ENCODE measurements at places on chromosomes 1 and 21.

DNA sequence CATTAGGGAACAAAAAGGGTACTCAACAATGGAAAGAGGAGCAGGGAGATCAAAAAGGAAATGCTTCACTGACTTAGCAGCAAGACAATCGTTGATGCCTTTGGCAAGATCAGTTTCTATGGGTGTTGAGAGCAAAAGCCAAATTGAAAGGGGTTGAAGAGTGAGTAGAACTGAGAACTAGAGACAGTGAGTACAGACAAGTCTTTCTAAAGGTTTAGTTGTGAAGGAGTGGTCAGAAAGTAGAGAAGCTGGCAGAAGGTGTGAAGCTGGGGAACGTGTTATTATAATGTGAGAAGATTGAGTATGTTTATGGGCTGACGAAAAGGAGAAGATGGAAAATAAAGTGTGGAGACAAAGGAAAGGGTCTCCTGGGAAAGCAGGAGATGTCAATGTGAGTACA lies 221.2 kb upstream of the USP25 start:
- no peak for DNase-seq

DNA sequence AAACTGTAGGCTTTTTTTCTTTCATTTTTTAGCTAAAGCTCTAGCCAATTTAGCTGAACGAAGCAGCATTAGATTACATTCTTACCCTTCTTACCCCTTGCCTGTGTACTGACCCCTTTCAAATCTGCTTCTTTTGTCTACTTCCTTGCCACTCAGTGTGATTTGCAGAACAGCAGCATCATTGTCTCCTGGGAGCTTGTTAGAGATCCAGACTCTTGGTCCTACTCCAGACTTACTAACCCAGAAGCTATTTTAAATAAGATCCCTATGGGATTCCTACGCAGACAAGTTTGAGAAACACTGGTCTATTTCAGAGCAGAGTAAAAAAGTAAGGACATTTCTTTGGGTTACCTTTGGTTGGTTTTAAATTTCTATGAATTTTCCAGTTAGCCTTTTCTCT lies 13.8 kb downstream of the LRRC39 start:
- peak; percentile 21 for DNase-seq

DNA sequence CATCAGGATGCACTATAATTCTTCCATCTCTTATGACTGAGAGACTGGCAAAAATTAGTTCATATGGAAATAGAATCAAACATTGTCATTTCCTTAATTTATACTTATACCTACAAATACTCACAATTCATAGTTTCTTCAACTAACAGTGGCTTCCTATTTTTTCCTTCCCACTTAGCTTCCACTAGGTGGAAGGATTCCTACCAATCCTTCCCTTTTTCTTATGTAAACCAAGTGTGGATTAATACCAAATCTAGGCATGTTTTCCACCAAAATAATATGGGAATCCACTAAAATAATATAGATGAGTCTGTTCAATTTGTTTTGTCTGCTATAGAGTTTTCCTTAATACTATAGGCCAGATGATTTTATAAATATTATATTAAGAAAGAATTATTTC lies 1537.1 kb downstream of the PLA2G4A start:
- peak; percentile 17 for DNase-seq

DNA sequence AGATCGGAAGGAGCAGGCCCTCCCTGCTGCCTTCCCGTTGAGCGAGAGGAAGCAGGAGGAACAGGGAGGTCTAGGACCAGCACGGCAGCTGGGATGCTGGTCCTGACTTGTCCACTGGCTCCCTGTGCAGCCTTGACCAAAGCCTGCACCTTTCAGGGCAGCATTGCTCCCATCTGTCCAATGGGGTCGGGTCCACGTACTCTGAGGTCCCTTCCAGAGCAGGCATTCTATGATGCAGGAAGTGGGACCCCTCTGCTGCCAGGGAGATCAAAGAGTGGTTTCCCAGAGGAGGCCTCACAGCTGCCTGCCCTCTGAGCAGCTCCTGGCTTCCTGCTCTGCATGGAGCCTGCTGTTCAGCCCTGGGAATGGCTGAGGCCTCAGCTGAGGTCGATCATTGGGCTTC lies 21.7 kb upstream of the ZNF362 start:
- no peak for DNase-seq

DNA sequence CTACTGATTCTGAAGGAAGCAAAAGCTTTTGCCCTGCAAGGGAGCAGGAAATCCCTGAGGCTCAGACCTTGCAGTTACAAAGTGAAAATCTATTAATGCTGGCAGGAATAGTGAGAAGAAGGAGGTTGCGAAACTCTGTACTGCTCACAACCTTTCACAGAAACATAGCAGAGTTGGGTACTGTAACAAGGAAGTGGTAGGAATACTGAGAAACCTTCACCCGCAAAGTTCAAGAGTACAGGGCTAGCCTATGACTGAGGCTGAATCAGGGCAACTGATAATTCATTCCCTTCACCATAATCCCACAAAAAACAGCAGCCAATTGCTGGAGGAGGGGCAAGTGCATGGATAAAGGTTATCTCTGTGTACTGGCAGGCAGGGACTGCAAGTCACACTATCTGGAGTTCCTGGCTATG lies 23.9 kb upstream of the KCTD3 start:
- no peak for DNase-seq

- DNase-seq: peak; percentile 90
These were observed at the start of gene FHAD1 for GRCh38 chr1:15246960-15247614. TSS of gene FHAD1 (plus strand) at chr1:15247223. CDS start at chr1:15251785, 4,562 bp downstream.

- no peak for DNase-seq
These were observed 17.3 kb downstream of the WDR47 start for GRCh38 chr1:109024646-109025045.

DNA sequence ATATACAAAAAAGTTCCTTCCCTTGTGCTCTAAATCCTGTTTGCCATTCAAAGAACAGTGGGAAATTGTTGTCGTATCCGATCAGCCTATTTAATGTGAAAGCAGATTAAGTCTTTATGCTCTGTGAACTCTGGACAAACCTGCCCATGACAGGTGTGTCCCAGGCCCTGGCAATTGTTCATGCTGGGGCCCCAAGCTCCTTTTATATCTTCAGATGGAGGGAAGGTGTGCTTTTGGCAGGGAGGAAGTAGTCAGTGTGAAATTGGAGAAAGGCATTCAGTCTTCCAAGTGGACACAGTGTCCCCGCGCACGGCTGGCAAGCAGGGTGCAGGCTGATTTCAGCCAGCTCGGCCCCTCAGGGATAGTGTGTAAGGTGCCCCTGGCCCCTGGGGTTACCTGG lies 135.1 kb upstream of the F3 start:
- no peak for DNase-seq

GRCh38 chr1:34684266-34684665 lies 70.6 kb upstream of the GJB5 start:
- peak; percentile 5 for DNase-seq

DNA sequence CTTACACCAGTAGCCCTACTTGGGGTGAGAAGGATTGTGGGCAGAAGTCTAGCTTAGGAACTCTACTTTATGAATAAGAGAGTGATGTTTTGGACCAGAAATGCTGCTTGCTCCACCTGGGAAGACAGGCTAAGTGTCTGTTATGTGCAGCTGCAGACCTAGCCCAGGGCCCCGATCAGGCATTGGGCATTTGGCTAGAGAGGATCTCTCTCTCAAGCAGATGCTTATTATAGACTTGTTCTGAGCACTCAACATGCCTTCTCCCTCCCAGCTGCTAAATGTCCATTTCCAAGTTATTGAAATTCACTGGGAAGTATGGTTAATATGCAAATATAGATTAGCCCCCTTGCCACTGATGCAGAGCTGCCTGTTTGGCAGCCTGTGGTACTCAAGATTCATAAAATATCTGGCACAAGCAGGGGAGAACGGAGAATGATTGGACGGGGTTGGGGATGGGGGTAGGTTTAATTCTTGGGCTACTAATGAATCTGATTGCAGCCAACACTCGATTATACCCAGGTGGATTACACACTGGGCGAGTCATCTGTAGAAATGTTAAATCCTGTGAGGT lies 115.9 kb downstream of the KCND3 start:
- DNase-seq: no peak

DNA sequence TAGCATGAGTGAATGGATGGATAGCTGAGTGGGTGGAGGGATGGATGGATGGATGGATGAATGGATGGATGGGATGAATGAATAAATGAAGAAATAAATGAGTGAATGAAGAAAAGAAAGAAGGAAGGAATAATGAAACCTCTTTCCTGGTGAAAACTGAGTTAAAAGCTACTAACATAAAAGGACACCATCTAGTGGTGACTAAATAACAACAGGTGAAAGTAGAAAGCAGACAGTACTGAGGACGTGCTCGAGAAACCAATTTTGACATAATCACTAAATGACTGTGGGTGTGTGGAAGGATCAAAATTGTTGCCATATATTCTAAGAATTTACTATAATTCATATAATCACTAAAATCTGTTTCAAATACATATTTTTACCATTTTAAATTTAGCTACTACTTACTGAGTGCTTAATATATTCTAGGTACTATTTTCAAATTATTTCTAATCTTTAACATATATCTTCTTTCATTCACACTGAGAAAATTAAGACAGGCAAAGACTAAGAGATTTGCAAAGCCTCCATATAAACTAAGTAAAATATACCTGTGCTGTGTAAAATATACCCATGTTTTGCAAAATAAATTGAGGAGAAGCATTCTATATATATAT lies 522.9 kb downstream of the LRRIQ3 start:
- DNase-seq: peak; percentile 69

- DNase-seq: no peak
These were observed 361.8 kb upstream of the VAMP3 start for GRCh38 chr1:7409278-7409677.

DNA sequence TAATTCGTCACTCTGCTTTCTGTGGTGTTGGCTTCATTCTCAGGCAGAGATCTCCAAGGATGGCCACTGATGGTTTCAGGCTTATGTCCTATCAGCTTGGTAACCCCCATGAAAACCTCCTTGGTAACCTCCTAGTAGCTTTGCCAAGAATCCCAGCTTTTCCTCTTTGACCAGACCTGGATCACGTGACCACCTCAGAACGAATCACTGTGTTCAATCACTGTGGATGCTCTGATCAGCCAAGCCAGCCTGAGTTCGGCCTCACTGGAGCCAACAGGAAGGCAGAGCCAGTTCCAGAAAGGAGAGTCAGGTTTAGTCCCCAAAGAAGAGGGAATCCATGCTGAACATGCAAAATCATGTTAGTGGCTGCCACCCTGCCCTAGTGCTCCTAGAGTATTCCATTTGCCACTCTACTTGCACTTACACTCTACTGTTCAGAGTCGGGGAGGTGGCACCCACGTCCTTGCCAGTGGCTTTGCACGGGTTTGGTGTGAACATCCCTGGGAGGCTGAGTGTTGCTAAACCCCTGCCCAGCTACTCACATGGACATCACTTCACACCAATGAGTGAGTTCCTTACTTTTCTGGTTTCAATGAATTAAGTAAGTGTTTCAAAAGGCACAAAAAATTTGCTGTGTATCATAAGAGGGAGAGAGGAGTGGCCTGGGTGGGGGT lies 33.5 kb upstream of the SSBP3 start:
- DNase-seq: no peak

DNA sequence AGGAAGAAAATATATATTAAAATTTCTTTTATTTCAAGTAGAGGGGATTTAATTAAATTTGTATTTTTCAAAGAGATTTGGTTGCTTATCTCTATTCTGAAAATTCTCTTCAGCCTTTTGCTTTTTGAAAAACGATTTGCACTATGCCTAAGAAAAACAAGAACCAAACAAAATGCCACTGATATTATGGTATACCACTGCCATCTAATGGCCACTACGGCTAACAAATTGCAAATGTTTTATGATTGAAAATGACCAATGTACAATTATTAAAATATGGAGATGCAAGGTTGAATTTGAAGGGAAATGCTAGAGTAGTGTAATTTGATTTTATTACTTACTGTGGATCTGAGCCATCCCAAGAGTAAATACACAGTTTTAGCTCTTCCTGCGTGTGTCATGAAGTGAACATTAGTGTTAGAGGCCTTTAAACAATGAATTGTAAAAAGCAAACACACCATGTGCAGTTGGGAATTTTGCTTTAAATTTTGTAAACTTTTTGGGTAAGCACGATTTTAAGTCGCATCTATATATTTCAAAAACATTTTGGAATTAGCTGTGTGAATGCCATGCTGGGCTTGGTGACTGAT lies 137.4 kb upstream of the USP25 start:
- DNase-seq: peak; percentile 54

DNA sequence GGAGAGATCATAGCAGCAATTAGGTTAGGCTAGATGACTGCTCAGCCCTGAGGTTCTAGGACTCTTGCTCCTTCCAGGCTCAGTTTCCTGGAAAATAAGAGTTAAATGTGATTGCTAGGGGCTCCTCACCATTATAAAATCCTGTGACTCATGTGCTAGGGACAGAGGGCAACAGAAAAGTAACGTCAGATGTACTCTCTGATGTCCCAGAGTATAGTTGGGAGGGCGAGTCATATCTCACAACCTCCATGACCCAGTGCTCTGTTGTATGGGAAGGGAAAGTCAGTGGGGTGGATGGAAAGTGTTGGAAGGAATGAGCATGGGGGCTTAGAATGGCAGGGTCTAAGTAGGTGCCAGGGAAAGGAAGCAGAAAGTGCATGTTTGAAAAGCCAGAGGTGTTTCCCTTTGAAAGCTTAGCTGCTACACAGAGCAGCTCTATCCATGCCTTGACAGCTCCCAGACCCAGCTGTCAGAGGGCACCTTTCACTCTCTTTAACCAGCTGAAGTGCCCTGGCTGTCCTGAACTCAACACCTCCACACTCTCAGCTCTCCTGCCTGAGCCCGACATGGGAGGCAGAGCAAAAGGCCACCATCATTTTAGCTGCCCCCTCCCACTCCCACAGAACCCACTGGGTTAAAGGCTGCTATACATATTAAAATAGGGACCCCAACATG lies 11.6 kb downstream of the GJA5 start:
- DNase-seq: no peak

DNA sequence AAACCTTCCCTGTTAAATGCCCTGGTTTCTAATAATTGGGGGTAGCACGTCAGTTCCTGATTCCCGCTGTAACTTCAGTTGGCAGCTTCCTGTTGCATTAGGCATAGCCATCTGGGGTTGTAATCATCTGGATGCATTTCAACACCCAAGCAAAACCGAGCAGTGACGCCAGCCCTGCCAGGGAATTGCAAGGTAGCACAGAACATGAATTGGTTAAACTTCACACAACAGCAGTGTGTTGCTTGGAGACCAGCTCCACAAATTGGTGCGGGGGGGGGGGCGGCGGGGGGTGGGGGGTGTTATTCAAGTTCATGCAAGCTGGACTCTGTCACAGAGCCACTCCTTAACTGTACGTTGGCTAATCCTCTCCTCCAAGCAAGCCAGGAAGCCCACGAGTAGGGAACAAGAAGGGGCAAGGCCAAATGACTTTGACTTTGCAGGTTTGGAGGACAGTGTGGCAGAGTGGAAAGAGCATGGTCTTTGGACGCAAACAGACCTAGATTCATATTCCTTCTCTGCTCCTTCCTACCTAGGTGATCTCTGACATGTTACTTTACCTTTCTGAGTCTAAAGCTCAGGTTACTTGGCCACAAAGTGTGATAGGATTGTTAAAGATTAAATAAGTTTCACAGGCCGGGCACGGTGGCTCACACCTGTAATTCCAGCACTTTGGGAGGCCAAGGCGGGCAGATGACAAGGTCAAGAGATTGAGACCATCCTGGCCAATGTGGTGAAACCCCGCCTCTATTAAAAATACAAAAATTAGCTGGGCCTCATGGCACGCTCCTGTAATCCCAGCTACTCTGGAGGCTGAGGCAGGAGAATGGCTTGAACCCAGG lies 4.7 kb downstream of the LAX1 start:
- DNase-seq: peak; percentile 90
